ENCODE measurements at places on chromosomes 12 and 14. TPM values are rescaled to one million over a fixed set of nuclear protein-coding genes. Genes with fewer than 3 reads are reported as not detected.

KRT2 gene
- polyA plus RNA-seq = not detected

SSTR1 gene
- 0.22 TPM for polyA plus RNA-seq

CLEC1B gene
- not detected for polyA plus RNA-seq

TRAFD1 gene
- polyA plus RNA-seq = 18.1 TPM

STXBP6 gene
- polyA plus RNA-seq = 44.2 TPM

CLEC4C gene
- not detected for polyA plus RNA-seq

USP44 gene
- polyA plus RNA-seq = 0.73 TPM

ASIC1 gene
- polyA plus RNA-seq = 0.59 TPM

KCNMB4 gene
- polyA plus RNA-seq = 2.5 TPM

CMAS gene
- polyA plus RNA-seq = 18.1 TPM

DNA sequence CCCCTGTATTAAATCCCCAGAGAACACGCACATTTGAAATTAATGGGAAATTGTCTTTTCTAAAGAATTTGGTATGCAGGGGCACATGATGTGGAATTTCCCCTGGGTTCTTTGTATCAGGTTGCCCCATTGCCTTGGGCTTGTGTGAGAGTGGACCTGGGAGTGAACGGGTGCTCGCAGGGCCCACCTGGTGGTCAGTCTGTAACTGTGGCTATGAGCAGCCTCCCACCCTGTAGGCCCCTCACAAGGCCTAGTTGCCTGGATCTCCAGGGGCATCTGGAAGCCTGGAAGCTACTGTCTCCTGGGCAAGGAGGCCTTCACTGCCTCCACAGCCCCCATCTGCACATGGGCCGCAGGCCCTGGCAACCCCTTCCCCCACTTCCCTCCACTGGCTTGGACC, 96.7 kb downstream of the SLC25A47 start:
- no peaks in the 10 kb centered on the region for H3K4me1 ChIP-seq
- H3K4me3 ChIP-seq = no peak overlapping the region
- no peak overlapping the region for H3K27ac ChIP-seq
- no peak for DNase-seq
- no peaks in the 10 kb centered on the region for H3K36me3 ChIP-seq
- H3K27me3 ChIP-seq = no peaks in the 10 kb centered on the region

GRCh38 chr12:28234444-28234843, 44.2 kb downstream of the CCDC91 start:
- DNase-seq = no peak
- H3K27ac ChIP-seq = no peak overlapping the region
- no peak overlapping the region for H3K4me3 ChIP-seq

DNA sequence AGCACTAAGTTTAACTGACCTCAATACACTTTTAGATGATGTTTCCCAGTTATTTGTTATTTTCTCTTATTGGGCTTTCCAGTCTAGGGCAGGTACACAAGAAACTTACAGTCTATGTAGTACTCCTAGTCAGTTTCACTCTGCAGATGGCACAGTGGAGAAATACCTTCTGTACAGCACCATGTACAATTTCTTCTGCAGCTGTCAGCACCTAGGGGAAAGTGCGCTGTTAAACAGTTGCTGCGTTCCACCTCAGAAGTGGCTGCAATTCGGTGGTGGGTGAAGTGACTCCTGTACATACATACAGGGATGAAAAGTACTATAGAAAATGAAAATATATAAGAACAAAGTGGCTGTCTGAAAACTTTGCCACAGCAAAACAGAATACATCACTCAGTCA, 48.3 kb downstream of the NOVA1 start:
- H3K27me3 ChIP-seq = no peaks in the 10 kb centered on the region
- H3K36me3 ChIP-seq = no peaks in the 10 kb centered on the region
- H3K4me3 ChIP-seq = no peak overlapping the region
- no peak for DNase-seq
- H3K27ac ChIP-seq = no peak overlapping the region
- H3K4me1 ChIP-seq = no peaks in the 10 kb centered on the region

GRCh38 chr14:24837280-24838046, 203.5 kb upstream of the GZMB start:
- H3K27ac ChIP-seq = no peak overlapping the region
- H3K4me3 ChIP-seq = no peak overlapping the region

GRCh38 chr14:88210426-88210825, 112.6 kb downstream of the KCNK10 start:
- no peaks in the 10 kb centered on the region for H3K4me1 ChIP-seq
- H3K27ac ChIP-seq = no peak overlapping the region
- H3K36me3 ChIP-seq = no peaks in the 10 kb centered on the region
- DNase-seq = peak; percentile 43

- no peak for DNase-seq
- H3K27me3 ChIP-seq = no peaks in the 10 kb centered on the region
- no peak overlapping the region for H3K27ac ChIP-seq
- no peaks in the 10 kb centered on the region for H3K4me1 ChIP-seq
- H3K4me3 ChIP-seq = no peak overlapping the region
These were observed 249.2 kb upstream of the AMIGO2 start for GRCh38 chr12:47328831-47329545.

- peaks cover 39% of the 10 kb centered on the region for H3K4me1 ChIP-seq
- no peaks in the 10 kb centered on the region for H3K27me3 ChIP-seq
- H3K36me3 ChIP-seq = no peaks in the 10 kb centered on the region
- peak overlapping the region; percentile 80 for H3K27ac ChIP-seq
- DNase-seq = no peak
These were observed 69.0 kb downstream of the PPM1H start for GRCh38 chr12:62865937-62866336.

GRCh38 chr14:68639000-68639757, 153.7 kb downstream of the ZFP36L1 start:
- H3K36me3 ChIP-seq = no peaks in the 10 kb centered on the region
- H3K27me3 ChIP-seq = no peaks in the 10 kb centered on the region
- no peak for DNase-seq
- H3K4me1 ChIP-seq = peaks cover 24% of the 10 kb centered on the region
- H3K4me3 ChIP-seq = no peak overlapping the region
- peak overlapping the region; percentile 74 for H3K27ac ChIP-seq

DNA sequence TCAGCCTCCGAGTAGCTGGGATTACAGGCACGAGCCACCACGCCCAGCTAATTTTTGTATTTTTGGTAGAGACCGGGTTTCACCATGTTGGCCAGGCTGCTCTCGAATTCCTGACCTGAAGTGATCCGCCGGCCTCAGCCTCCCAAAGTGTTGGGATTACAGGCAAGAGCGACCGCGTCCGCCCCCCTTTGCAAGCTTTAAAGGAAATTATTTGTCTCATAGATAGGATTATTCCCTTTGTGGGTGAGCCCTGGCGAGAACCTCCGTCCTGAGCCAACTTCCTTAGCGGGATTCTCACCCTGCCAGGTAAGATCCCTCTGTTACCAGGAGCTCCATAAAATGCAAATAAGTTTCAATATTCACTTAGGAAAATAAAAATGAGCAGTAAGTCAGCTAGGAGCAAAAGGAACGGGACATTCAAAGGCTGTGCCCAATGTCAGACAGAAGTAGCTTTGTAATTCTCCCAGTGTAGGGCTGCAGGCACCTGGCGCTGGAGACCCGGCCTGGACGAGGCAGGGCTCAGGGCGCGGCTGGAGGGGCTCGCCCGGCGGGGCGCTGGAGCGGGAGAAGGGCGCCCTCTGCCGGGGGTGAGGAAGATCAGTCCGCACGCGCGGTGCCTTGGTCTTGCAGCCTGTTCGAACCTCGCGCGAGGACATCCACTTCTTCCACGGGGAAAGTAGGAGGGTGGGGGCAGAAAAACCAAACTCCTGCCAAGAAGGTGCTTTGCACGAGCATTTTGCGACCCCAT, 47.2 kb upstream of the PLXNC1 start:
- peak; percentile 82 for DNase-seq
- no peaks in the 10 kb centered on the region for H3K36me3 ChIP-seq
- no peak overlapping the region for H3K27ac ChIP-seq
- H3K4me3 ChIP-seq = peak overlapping the region; percentile 47
- no peaks in the 10 kb centered on the region for H3K27me3 ChIP-seq

GRCh38 chr14:56322531-56322930, 204.3 kb downstream of the PELI2 start:
- no peaks in the 10 kb centered on the region for H3K4me1 ChIP-seq
- H3K27ac ChIP-seq = no peak overlapping the region

- H3K4me3 ChIP-seq = no peak overlapping the region
- no peaks in the 10 kb centered on the region for H3K36me3 ChIP-seq
- peaks cover 16% of the 10 kb centered on the region for H3K4me1 ChIP-seq
- no peaks in the 10 kb centered on the region for H3K27me3 ChIP-seq
- no peak overlapping the region for H3K27ac ChIP-seq
These were observed 76.4 kb downstream of the LRRC74A start for GRCh38 chr14:76902591-76902990.

- no peaks in the 10 kb centered on the region for H3K27me3 ChIP-seq
- DNase-seq = no peak
- H3K27ac ChIP-seq = no peak overlapping the region
- H3K4me1 ChIP-seq = peaks cover 8% of the 10 kb centered on the region
- H3K36me3 ChIP-seq = no peaks in the 10 kb centered on the region
- no peak overlapping the region for H3K4me3 ChIP-seq
These were observed 74.8 kb upstream of the CLMN start for GRCh38 chr14:95394297-95395097.

DNA sequence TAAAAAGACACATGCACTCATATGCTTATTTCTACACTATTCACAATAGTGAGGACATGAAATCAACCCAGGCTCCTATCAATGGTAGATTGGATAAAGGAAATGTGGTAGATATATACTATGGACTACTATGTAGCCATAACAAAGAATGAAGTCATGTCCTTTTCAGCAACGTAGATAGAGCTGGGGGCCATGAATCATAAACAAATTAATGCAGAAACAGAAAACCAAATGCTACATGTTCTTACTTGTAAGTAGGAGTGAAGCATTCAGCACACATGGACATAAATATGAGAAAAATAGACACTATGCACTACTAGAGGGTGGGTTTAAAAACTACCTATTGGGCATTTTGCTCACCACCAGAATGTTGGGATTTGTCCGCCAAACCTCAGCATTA, 278.0 kb upstream of the MIS18BP1 start:
- no peaks in the 10 kb centered on the region for H3K27me3 ChIP-seq
- DNase-seq = no peak
- H3K27ac ChIP-seq = no peak overlapping the region
- H3K4me1 ChIP-seq = no peaks in the 10 kb centered on the region
- no peaks in the 10 kb centered on the region for H3K36me3 ChIP-seq

DNA sequence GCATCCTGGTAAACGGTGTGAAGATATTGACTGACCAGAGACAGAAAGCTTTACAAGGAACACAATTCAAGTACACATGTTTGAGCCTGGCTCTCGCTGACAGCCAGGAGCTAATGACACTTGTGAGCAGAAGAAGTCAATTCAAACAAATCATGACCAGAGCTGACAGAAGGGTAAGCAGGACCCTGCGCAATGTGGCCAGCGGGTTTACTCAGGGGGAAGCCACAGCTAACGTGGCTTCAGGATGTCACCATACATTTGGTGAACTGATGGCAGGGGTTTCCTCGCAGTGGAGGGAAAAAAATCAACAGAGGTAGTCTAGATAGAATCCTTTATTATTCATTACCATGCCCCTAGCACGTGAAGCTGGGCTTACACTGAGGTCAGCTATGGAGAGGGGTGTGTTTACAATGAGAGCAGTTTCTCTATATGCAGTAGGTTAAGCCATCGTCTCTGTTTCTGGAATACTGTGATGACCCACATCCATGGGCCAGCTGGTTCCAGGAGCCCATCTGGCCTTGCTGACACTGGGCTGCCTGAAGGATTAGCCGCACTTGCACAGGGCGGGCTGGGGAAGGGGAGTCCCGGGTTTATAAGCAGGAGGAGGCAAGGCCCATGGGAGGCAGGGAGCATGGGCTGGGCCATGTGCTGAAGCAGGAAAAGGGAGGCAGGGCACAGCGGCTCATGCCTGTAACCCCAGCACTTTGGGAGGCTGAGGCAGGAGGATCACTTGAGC, 198.2 kb upstream of the PRMT8 start:
- peaks cover 41% of the 10 kb centered on the region for H3K4me1 ChIP-seq
- H3K27ac ChIP-seq = peak overlapping the region; percentile 44
- H3K4me3 ChIP-seq = no peak overlapping the region

DNA sequence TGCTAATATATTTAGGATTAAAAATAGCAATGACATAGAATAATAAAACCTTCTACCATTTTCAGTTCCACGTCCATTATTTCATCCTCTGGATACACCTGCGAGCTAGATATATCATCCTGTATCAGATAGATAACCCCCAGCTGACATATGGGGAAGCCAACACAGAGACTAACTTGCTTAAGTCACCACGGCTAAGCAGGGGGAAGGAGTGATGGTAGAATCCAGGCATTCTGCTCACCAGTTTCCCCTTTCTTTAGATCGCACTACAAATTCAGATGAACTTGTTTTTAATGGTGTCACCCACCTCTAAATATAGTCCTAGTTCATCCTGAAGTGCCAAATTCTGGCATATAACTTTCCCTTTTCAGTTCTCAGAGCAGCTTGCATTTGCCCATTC, 110.1 kb downstream of the TXNDC16 start:
- no peak overlapping the region for H3K27ac ChIP-seq
- H3K4me3 ChIP-seq = no peak overlapping the region
- H3K36me3 ChIP-seq = peaks cover 52% of the 10 kb centered on the region
- H3K27me3 ChIP-seq = no peaks in the 10 kb centered on the region
- DNase-seq = no peak

GRCh38 chr12:14260011-14260993, 105.2 kb upstream of the ATF7IP start:
- peaks cover 52% of the 10 kb centered on the region for H3K4me1 ChIP-seq
- peak; percentile 90 for DNase-seq
- peak overlapping the region; percentile 92 for H3K27ac ChIP-seq
- H3K4me3 ChIP-seq = peak overlapping the region; percentile 34

GRCh38 chr12:7959701-7960121, 23.7 kb upstream of the SLC2A3 start:
- no peaks in the 10 kb centered on the region for H3K4me1 ChIP-seq
- H3K36me3 ChIP-seq = no peaks in the 10 kb centered on the region
- H3K27ac ChIP-seq = peak overlapping the region; percentile 93
- H3K4me3 ChIP-seq = no peak overlapping the region
- DNase-seq = no peak
- H3K27me3 ChIP-seq = no peaks in the 10 kb centered on the region

DNA sequence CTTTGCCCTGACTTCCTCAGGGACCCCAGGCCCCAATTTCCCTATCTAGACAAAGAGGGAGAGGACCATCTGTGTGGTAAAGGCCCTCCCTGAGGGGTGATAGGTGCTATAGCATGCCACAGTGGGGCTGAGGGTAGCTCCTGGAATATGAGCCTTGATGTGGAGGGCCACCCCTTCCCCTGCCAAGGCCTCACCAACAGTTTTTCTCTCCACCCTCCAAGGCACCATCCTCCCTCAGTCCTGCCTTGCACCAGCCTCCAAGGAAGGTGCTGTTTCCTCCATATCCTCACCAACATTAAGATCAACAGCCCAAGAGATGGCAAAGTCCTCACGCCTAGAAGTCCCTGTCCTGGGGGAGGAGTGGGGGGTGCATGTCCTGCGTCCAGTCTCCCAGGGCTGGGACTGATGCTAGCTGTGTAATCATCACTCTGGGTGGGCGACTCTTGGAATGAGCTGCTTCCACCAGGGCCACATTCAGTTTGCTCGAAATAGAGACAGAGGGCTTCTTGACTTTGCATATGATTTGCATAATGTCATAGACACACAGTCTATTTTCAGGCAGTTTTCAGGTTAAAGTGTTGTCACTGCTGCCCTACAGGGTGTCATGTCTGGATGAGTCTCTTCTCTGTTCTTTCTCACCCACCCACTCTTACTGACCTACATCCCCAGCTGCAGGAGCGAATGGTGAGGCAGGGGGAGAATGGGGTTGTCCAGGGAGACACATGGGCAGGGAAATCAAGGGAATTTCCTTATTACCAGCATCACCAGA, 17.4 kb downstream of the ACVRL1 start:
- peak overlapping the region; percentile 89 for H3K27ac ChIP-seq
- no peak overlapping the region for H3K4me3 ChIP-seq
- no peak for DNase-seq
- no peaks in the 10 kb centered on the region for H3K36me3 ChIP-seq
- peaks cover 10% of the 10 kb centered on the region for H3K4me1 ChIP-seq

- H3K27me3 ChIP-seq = peaks cover 11% of the 10 kb centered on the region
- peak within 1 kb of the TSS; percentile 41 for H3K27ac ChIP-seq
- peaks cover 27% of the 10 kb centered on the region for H3K4me1 ChIP-seq
- peak within 1 kb of the TSS; percentile 47 for H3K4me3 ChIP-seq
- no peaks in the 10 kb centered on the region for H3K36me3 ChIP-seq
These were observed at the start of gene TMEM121 for GRCh38 chr14:105525861-105526775. TSS of gene TMEM121 (plus strand) at chr14:105526583. CDS start at chr14:105528835, 2,252 bp downstream.

Data from heart right ventricle (tissue), 16 donors.